ENCODE measurements at places on chromosomes 3 and 15. TPM values are rescaled to one million over a fixed set of nuclear protein-coding genes. Genes with fewer than 3 reads are reported as not detected.

GRCh38 chr3:46835054-46835453 lies 28.2 kb downstream of the MYL3 start:
- no peak for DNase-seq

- no peak for DNase-seq
Observed at GRCh38 chr3:122627301-122627700, 49.9 kb downstream of the PARP15 start.

GRCh38 chr3:159766563-159767185 lies 222.0 kb upstream of the IL12A start:
- no peak for DNase-seq

GRCh38 chr15:57190208-57190607 lies 186.1 kb upstream of the CGNL1 start:
- DNase-seq: no peak

GRCh38 chr3:54969652-54970051 lies 41.8 kb upstream of the LRTM1 start:
- DNase-seq: no peak

DNA sequence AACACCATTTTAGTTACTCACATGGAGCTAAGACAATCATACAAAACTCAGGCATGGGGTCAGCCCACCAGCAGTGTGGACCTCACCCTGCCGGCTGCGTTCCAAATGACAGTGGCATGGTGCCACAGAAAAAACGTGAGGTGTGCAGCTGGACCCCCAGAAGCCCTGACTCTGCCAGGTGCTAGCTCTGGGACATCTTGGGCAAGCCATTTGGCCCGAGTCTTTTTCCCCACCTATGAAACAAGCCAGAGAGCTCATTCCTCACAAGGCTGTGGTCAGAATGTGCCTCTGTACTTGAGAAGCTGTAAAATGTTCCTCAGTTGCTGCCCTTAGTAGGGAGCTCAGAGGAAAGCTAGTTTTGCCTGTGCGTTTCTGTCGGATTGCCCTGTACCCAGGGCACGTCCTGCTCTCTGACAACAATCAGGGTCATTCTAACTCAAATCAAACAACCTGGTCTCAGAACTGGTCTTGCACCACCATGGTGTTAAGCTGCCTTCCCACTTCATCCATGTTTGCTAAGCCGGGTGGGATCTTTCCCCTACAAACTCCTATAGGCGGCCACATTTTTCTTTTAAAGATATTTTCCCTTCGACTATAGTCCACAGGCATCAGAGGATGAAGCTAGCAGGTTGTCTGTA lies 44.9 kb downstream of the LIPC start:
- no peak for DNase-seq

- DNase-seq: no peak
Observed at GRCh38 chr3:183497313-183497712, 58.2 kb downstream of the KLHL6 start.

DNA sequence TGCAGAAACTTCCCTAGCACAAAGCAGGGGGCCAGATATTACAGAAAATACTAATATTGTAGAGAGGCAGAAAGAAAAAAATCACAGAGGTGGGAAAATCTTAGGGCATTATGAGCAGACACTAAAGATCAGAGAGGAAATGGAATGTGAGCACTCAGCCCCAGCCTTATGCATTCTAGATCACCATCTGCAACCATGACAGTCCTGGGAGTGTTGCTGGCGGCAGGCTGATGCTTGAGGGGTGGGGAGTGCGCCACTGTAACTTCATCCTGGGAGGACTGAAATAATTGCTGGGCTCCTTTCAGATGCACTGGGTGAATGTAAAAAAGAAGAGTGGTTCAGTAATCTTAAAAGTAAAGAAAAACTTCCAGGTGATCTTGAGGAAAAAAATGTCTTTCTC lies 427.6 kb upstream of the SEMA6D start:
- DNase-seq: no peak

GRCh38 chr3:185308126-185308754 lies 54.4 kb upstream of the EHHADH start:
- DNase-seq: no peak

DNA sequence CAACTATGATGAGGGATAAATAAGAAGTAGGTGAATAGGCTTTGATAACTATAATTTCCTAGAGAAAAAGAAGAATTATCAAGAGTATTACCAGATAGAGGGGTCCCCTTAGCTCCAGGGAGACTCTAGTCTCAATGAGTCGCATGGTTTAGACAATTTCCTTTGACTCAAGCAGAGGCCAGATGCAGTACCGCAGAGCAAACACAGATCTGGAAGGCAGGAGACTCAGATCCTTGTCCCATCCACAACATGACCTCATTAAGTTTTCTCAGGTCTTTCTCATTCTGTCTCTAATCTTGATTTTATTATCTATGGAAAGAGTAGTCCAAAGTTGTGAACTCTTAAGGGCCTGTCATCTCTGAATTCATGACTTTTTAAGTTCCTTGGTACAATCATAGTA lies 987.9 kb downstream of the NTRK3 start:
- no peak for DNase-seq

DNA sequence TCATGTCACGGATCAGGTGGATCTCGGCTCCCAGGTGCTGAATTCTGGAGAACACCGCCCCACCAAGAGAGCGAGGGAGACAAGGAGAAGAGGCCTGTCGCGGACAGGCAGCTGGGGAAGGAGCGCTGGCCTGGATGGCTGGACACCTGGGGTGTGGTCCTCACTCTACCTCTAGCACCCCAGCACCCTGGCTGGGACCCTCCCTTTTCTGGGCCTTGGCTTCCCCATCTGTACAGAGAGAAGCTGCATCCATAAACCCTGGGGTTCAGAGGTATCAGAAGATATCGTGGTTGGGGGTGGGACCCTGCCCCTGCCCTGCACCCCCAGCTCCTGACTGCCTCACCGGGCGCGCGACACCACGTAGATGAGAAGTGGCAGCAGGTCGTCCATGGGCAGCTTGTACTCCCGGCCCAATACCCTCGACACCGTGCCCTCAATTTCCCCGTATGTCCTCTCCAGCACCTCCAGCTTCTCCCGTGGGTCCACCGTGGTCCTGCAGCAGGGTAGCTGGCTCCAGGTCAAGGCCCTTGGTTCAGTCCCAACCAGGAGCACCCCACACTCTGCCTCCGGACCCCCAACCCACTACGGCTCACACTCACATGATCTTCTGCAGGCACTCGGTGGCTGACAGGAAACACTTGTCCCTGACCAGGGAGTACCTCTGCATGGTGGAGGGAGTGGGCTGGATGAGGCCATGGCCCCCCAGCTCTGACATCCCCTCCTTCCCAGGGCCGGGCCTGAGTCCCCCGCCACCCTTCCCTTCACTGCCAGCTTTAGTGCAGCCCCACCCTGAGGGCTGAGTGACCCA lies 21.7 kb downstream of the ALS2CL start:
- DNase-seq: peak; percentile 22

GRCh38 chr3:70000028-70000410 lies 486 bp downstream of the SAMMSON start:
- no peak for DNase-seq

- DNase-seq: peak; percentile 99
Observed at GRCh38 chr3:185937689-185938374, at the start of gene TRA2B. Gene TRA2B, minus strand, starts transcription at chr3:185938014. Its CDS starts 154 bp downstream, at chr3:185937860.

DNA sequence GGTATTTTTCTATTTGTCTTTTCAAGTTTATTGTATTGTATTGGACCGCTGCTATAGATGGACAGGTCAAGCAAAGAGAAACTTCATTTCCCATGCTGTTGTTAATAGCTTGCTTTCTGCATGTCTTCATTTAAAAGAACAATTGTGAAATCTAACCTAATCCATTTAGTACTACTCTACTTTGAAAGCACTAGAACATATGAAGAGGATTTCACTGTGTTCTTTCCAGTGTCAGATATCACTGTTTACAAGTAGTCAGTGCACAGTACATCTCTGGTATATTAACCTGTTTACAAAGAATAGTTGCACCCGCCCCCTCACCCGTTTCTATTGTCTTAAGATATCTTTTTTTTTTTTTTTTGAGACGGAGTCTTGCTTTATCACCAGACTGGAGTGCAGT lies 21.8 kb upstream of the EDEM1 start:
- no peak for DNase-seq

GRCh38 chr3:186273586-186273985 lies 88.4 kb downstream of the DGKG start:
- peak; percentile 85 for DNase-seq

DNA sequence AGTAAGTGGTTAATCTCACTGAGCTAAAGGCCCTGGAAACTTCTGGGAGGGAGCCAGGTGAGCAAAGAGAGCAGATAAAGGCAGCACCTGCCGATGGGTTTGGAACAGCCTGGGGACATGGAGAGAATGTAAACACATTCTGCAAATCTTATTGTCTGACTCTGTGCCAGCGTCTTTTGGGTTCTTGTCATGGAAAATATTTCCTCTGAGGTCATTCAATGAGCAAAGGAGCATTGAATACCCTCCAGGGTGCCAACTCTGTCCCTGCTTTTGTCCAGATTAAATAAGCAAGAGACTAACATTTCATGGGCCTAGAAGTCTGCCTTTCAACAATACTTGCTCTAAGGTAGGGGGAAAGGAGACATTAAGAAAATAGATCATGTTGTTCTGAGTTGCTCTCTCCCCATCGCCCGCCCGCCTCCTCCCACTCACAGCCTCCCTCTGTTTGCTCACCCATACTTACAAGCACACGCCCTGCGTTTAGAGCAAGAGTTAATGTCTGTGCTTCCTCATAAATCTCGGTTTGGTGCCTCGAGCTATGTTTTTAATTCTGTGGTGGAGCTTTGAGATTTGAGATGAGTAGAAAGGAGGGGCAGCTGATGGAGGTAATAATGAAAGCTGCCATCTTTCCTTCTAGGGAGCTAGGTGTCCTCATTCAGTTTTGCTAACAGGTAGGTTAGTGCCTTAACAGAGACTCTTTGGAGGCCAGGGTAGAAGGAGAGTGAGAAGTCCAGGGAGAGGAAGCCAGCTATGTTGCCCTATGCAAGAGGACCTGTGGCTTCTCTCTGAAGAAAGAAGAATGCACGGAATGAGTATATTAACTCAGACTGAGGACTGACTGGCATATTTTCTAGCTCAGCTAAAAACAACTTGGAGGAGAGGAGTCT lies 132.9 kb downstream of the TPRG1 start:
- no peak for DNase-seq

GRCh38 chr3:136989781-136990524 lies 32.2 kb downstream of the IL20RB start:
- DNase-seq: no peak

DNA sequence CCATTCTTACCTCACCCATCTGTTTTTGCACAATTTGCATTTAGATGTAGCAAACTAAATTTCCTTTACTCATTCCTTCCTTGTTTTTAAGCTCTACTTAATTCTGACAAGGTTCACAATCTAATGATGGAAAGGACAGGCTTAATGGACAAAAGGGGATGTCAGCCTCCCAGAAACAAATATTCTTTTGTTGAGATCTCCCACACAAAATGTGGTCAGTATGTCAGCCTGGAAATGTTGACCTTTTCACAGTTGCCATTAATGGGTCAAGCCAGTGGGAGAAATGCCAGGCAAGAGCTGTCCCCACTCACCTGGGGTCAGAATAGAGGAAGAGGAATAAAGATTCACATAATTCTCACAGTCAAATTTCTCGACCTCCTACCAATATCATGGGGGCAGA lies 27.0 kb downstream of the WWTR1 start:
- DNase-seq: no peak

GRCh38 chr15:19944261-19944888 lies 597.2 kb downstream of the GOLGA6L6 start:
- DNase-seq: no peak

- peak; percentile 52 for DNase-seq
Observed at GRCh38 chr3:13532631-13533030, 16.3 kb upstream of the FBLN2 start.

DNA sequence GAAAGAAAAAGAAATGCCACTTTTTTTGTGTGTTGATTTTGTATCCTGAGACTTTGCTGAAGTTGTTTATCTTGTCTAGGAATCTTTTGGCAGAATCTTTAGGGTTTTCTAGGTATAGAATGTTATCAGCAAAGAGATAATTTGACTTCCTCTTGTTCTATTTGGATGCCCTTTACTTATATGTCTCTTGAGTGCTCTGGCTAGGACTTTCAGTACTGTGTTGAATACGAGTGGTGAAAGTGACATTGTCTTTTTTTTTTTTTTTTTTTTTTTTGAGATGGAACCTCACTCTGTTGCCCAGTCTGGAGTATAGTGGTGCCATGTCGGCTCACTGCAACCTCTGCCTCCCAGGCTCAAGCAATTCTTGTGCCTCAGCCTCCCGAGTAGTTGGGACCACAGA lies 64.7 kb upstream of the NPHP3 start:
- peak; percentile 19 for DNase-seq

DNA sequence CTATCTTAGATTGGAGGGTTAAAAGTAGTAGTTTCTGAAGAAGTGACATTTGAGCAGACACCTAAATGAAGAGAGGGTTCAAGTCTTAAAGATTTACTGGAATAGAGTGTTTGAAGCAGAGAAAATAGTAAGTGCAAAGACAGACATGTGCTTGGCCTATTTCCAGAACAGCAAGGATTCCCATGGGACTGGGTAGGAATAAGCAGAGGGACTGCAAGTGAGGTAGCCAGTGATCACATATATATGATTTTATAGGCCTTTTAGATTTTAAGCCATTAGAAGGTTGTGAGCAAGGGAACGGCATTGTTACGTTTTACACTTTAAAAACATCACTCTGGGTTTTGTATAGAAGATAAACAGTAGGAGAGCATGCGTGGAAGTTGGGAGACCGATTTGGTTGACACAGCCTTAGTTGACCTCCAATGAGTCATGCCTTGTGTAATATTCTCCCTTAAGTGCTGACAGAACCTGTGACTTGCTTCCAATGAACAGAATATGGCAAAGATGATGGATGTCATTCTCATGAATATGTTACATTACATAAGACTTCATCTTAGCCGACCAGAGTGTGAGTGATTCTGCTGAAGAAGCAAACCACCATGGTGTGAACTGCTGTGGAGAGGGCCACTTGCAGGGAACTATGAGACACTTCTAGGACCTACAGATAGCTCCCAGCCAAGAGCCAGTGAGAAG lies 37.1 kb upstream of the SLC4A7 start:
- no peak for DNase-seq

DNA sequence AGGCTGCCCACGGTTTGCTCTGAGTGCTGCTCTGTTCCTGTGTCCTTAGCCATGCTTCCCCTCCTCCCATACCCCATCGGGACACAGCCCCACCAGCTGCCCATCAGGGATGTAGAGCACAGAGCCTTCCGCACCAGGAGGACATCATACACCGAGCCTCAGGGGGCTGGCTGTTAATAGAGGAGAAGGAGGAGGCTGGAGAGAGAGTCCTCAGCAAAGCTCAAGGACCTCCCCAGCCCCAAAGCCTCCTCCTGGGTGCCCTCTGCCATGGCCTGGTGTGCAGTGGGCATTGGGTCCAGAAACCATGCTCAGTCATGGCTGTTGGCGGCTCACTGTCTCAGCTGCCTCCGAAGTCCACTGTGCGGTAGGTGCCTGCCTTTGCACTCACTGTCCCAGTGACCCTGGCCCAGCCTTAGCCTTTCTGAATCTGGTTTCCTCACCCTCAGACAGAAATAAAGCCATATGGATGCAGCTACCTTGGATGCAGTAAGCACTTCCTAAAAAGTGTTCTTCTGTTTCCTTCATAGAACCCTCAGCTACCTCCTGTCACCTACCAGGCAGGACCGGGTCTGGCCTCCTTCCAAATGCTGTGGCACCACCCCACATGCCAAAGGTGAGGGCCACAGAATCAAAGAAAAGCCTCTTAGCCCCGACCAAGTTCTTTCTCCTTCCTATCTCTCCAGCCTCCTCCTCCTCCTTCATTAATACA lies 53.9 kb downstream of the ACAD9 start:
- no peak for DNase-seq

Gene GRK7
- total RNA-seq: not detected

Gene CSPG5
- 0.59 TPM for total RNA-seq

Gene CLDN11
- 4.2 TPM for total RNA-seq

Gene CMC1
- total RNA-seq: 35.9 TPM

Gene ANKRD34C
- total RNA-seq: not detected

Gene MYEF2
- total RNA-seq: 6.9 TPM

Data from left ventricle myocardium superior (tissue), 1 donor.